ENCODE measurements at places on chromosomes 13 and 19.
A peak's percentile ranks its signal among the peaks of the same experiment; 100 is the strongest.

DNA sequence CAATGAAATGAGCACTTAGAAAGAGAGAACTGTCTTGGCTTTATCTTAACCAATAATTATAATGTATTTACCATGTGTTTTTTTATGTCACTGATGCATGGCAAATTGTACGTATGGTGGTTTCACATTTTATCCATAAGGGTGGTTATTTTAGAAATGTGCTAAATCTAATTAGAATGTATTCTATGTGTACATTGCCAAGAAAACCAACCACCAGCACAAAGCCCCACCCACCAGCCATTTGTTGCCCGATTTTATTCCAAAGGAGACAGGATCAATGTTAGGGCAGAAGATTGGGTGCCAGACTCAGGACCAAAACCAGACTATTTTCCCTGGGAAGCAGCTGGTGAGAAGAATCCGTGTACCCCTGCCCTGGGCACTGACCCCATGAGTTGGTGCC is 63.0 kb upstream of the SOX1 start:
- no peak for DNase-seq

GRCh38 chr19:33406521-33407139 is 33.1 kb downstream of the CEBPG start:
- DNase-seq, result peak; percentile 88

DNA sequence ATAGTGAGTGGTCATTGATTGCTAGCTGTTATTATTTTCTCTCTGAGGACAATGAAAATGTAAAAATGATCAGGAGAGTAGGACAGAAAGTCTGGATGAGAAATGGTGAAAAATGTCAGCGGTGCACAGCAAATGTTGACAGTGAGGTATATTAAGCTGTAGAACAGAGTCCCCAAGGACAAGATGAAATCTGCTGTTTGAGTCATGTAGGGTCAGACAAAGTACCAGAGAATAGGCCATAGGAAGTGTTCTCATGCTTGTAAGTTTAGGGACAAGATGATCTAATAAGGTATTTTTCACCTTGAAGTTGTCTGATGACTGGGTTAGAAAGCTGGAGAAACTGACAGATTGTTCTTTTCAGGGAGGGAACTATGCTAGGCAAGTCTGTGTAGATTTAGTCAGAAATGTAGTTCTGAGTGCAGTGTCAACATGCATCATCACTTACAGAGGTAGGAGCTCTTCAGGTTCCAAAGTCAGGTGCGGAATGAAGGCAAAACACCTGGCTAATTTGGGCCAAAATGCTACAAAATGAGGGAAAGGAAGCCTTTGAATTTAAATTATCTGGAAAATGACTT is 369.3 kb downstream of the DLEU7 start:
- no peak for DNase-seq

DNA sequence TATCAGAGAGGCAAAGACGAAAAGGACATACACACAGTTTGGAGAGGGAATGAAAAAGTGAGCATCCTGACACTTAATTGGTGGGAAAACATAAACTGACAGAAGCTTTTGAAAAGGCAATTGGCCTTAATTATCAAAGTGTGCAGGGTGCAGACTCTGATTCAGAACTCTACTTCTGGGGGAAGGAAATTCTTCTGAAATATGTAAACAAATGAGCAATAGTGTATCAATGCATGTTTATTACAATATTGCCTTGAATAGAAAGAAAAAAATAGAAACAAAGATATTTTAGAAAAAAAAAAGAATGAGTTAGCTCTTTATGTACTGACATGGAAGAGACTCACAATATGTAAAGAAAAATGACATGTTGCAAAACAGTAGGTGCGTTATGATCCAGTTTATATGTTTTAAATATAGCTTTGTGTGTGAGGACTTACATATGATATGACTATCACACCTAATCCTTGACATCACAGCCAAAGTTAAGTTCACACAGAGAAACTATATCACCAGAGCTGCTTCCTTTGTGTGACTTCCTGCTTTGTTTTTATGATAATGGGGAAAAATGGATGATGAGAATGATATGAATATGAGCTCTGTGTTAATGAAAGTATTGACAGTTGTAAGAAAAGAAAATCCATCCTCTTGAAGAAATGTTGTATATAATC is 182.4 kb downstream of the KCTD12 start:
- DNase-seq, result no peak

GRCh38 chr19:10724573-10725071 is 6.7 kb downstream of the DNM2 start:
- DNase-seq, result no peak

DNA sequence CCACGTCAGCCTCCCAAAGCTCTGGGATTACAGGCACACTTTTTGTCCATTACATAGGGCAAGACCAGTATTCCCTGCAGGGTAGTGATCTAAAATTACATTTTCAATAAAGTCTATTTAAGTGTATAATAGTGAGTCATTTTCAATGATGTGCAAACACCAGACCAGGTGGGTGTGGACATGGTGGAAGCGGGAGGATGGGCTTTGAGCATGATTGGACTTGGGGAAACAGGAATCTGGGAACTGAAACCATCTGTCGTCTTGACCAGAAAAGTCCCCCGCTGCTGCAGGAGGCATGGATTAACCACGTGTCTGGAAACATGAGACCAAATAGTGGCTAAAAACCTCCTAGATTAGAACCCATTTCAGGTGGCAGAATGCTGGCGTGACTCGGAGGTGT is 4.9 kb downstream of the FXYD3 start:
- DNase-seq, result no peak

DNA sequence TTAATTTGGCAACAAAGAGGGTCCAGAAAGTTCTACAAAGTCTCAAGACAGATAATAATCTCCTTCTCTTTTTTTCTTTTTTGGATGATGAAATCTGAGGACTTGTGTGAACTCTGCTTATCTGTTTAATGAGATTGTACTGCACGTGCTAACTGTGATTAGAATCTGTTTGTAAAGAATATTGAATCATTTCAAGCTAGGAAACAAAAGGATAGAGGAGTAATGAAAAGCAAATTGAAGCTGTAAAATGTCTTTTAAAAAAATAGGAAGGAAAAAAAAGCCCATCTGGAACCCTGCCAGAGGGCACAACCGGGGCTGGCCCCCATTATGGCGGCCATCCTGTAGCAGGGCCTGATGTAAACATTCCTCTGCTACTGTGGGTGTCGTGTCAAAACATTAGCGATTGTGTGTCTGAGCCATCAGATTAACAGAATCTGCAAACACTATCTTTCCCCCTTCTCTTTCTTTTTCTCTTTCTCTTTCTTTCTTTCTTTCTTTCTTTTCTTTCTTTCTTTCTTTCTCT is 83.0 kb downstream of the FLT1 start:
- no peak for DNase-seq

GRCh38 chr13:45662162-45662561 is 40.0 kb upstream of the CBY2 start:
- no peak for DNase-seq

DNA sequence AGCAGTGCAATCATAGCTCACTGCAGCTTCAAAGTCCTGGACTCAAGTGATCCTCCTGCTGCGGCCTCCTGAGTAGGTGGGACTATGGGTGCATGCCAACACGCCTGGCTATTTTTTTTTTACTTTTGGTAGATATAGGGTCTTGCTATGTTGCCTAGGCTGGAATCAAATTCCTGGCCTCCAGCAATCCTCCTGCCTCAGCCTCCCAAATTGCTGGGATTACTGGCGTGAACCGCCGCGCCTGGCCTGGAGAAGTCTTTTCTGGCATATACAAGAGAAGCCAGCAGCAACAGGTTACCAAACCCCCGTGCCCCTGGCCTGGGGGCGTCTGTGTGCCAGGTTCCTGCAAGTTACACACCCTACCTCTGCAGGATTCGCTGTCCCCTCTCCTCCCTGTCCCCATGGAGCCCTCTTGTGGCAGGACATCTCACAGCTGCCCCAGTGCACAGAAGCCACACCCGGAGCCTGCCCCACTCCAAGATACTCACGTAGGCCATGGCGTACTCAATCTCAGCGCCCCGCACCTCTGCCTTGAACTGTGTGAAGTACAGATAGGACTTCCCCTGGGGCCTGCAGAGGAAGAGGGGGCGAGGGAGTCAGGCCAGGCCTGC is 9.9 kb downstream of the MYDGF start:
- DNase-seq, result no peak

DNA sequence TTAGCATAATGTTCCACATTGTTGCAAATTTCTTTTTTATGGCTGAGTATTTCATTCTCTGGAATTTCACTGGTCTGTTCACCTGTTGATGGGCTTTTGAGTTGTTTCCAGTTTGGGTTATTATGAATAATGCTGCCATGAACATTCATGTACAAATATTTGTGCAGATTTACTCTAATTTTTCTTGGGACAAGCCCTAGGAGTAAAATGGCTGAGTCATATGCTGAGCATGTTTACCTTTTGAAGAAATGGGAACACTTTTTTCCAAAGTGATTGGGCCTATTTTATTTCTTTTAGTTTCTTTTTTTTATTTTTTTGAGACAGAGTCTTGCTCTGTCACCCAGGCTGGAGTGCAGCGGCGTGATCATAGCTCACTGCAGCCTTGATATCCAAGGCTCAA is 4.7 kb upstream of the FBL start:
- no peak for DNase-seq

DNA sequence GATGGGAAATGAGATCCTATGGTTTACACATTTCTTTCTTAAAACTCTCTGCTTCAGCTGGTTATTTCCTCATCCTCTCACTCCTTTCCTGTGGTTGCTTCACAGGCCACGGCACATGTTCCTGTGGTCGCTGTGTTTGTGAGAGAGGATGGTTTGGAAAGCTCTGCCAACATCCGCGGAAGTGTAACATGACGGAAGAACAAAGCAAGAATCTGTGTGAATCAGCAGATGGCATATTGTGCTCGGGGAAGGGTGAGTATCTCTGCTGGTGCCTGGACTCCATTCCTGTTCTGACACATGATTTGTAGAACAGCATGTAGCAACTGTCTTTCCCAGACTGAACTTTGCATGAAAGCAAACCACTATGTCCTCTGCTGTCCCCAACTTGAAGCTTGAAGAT is 254.2 kb downstream of the ITGBL1 start:
- no peak for DNase-seq

DNA sequence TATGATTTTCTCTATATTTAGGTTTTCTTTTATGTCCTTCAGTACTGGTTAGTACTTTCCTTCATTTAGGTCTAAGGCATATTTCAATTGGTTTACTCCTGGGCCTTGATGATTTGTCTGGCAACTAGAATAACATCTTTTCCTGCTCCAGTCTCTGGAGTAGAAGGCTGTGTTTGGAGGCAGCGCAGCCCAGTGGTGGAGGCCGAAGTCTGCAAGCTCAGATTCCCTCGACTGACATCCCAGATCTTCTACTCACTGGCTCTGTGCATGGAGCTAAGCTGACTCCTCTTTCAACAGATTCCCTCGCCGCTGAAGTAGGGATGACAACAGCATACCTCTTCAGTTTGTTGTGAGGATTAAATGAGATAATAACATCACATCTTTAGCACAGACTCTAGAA is 141.0 kb downstream of the RAP2A start:
- no peak for DNase-seq

GRCh38 chr13:99955747-99956472 is 15.7 kb downstream of the ZIC5 start:
- peak; percentile 19 for DNase-seq

- no peak for DNase-seq
Measured at GRCh38 chr19:16232568-16232967, 34.9 kb downstream of the AP1M1 start.

DNA sequence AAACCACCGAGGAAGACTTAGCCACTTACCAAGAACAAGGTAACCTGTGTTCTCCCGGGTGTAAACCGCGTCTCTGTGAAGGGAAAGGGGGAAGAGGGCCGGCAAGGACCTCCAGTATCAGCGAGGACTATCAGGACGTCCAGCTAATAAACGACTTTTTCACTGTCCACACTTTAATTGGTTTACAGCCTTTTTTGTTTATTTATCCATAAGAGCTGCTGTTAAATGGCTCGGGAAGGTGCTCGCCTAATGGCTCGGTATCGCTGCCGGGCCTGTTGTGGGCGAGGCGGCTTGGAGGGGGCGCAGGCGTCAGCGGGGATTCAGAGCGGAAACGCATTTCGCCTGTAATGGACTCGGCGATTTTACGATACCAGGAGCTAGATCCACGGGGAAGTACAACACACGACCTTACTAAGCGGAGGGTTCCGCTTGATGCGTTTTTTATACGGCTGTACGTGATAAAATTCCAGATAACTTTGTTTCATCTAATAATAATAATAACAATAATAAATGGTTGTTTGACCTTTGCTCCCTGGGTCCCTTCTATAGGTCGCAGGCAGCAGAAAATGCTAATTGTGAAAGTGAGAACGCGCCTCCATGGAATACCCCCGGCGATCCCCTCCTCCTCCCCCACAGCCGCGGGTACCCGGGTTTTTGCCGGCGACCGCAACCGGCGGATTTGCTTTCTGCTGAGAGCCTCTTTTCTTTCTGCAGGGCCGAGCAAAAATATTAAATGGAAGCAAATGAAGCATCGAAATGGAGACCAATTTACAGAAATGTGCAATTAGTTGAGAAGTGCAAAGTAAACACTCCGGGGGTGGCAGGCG is 2.5 kb upstream of the PDX1 start:
- no peak for DNase-seq

DNA sequence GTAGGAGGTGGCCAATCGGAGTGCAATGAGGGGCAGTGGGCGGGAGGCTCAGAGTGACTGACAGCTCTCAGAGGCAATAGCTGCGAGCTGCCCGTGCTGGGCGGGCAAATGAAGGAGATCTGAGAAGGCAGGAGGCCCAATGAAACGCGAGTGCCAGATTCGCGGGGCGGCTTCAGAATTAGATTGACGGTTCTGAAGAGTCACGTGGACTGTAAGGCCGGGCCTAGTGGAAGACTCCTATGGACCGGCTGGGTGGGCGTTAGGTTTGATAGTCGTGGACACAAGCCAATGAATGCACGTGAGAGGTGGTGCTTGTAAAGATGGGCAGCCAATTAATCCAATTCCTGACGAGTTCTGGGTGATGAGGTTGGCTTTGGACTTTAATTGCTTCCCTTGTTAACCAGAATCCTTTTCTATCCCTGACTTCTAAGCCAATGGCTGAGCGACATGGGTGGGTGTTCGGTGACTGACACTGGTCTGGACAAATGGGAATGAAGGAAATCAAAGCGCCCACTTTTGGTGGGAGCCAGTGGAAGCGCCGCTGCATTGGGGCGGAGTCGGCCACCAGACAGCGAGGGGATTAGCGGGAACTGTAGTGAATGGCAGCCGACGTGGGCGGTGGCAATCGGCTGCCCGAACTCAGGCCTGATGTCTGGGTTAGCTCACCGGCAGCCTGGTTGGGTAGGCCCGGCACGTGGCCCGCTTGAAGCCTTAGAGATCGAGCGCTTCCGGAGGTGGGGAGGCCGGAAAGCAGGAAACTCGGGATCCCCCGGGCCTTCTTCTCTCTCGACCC is 524 bp upstream of the KHSRP start:
- DNase-seq, result peak; percentile 98

GRCh38 chr19:22882797-22883196 is 50.7 kb downstream of the ZNF723 start:
- DNase-seq, result no peak

GRCh38 chr19:50793558-50794065 is 3.4 kb downstream of the ACP4 start:
- peak; percentile 55 for DNase-seq
